ENCODE measurements at places on chromosomes 4 and X.
A peak's percentile ranks its signal among the peaks of the same experiment; 100 is the strongest.

DNA sequence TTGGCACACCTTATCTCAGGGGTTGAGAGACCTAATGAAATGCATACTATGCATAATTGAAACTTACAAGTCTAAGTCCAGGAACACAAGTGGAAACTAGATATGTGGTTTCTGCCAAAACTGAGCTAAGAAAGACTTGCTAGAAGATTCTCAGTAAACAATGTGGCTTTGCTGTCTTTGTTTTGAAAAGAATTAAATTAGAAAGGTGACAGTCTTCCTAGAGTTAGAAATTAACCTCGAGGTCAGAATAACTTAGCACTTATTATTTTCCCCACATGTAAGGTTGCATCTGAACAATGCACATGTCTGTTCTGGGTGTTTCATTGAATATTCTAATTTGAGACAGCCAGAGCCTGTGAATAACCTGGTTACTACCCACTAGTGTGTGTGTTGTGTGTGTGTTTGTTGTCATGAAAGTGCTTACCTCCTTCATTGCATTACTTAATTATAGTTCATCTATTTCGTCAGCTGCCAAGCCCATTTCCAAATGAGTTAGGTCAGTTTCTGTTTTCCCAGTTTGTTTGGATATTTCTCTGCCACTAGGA is 1.5 kb downstream of the EREG start:
- DNase-seq, result no peak

DNA sequence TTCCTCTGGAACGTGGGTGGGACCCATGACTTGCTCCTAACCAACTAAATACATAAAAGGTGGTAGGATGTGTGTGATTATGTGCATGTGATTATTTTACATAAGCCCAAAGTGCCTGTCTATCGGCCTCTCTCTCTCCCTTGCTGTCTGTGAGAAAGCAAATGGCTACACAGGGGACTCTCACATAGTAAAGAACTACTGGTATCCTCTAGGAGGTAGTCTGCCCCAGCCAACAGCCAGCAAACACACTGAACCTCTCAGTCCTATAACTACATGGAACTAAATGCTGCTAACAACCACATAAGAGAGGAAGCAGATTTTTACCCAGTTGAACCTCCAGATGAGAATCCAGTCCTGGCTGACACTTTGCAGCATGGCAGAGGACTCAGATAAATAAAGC is 1249.4 kb downstream of the ADGRL3 start:
- DNase-seq, result no peak

- DNase-seq, result no peak
Measured at GRCh38 chr4:4436244-4436823, 49.4 kb downstream of the NSG1 start.

DNA sequence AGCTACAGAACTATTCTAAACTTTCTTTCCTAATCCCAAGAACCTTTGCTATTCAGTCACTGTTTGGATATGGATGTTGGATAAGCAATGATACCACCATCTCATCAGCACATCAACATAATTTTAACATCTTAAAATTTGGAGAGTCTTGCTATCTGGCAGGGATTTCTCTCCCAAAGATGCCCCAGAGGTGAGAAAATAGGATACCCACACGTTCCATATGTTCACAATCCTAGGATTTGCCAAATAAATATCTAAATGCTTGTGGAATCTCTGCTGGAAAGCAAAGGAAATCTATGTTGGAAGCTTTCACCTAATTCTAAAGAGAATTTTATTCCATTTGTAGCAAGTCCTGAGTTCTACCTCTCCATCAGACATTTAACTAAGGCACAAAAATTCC is 24.4 kb downstream of the SOWAHB start:
- DNase-seq, result no peak

DNA sequence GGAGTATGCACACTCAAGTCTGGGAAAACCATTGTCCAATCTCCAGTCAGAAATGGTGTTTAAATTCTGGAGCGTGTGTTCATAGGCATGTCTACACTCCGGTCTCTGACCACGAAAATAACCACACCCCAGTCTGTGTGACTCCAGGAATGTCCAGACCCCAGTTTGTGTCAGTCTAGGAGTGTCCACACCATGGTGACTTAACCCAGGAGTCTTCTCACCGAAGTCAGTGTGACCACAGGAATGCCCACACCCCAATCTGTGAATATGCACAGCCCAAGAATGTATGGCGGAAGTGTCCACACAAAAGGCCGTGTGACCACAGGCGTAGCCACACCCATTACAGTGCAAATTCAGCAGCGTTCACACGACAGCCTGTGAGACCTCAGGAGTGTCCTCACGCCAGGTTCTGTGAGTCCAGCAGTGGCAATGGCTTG is 11.4 kb downstream of the FTSJ1 start:
- peak; percentile 35 for DNase-seq

GRCh38 chrX:123322536-123322935 is 138.5 kb downstream of the GRIA3 start:
- DNase-seq, result no peak
